ENCODE measurements at places on chromosomes 5 and 9. TPM values are rescaled to one million over a fixed set of nuclear protein-coding genes. Genes with fewer than 3 reads are reported as not detected.
A peak's percentile ranks its signal among the peaks of the same experiment; 100 is the strongest.

Gene FOXD4L3
- total RNA-seq: not detected

Gene MXD3
- 2.3 TPM for total RNA-seq

Gene NUTM2G
- total RNA-seq: not detected

Gene BAAT
- 0.14 TPM for total RNA-seq

Gene FANCG
- total RNA-seq: 7.6 TPM

Gene ADAMTS2
- total RNA-seq: 36.5 TPM

Gene NPR2
- 10.1 TPM for total RNA-seq

Gene TRPM3
- 2.7 TPM for total RNA-seq

GRCh38 chr5:10081584-10081983 is 168.1 kb downstream of the ATPSCKMT start:
- no peak overlapping the region for H3K27ac ChIP-seq
- H3K36me3 ChIP-seq: no peaks in the 10 kb centered on the region
- DNase-seq: no peak
- H3K4me1 ChIP-seq: peaks cover 3% of the 10 kb centered on the region
- H3K27me3 ChIP-seq: no peaks in the 10 kb centered on the region

DNA sequence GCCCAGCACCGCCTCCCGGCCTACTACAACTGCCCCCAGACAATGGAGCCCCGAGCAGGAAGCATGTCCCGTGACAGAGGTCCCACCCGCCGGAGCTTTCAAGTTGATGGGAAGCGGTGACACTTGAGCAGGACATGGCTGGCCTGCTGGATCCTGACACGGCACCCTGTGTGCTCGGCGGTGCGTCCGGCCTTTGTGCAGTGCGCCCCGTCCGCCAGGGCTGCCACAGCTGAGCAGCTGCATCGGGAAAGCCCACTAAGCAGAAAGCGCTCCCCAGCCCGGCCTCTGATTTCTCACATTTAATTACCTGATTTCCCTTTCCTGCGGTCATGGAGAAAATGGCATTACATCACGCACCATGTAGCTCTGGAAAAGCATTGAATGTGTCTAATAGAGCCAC is 611.9 kb downstream of the IRX1 start:
- H3K27ac ChIP-seq: no peak overlapping the region
- H3K27me3 ChIP-seq: no peaks in the 10 kb centered on the region
- H3K36me3 ChIP-seq: no peaks in the 10 kb centered on the region
- no peak for DNase-seq
- H3K4me1 ChIP-seq: no peaks in the 10 kb centered on the region
- H3K4me3 ChIP-seq: no peak overlapping the region

GRCh38 chr5:15763754-15764153 is 263.8 kb downstream of the FBXL7 start:
- no peaks in the 10 kb centered on the region for H3K4me1 ChIP-seq
- DNase-seq: no peak
- no peaks in the 10 kb centered on the region for H3K27me3 ChIP-seq
- no peak overlapping the region for H3K27ac ChIP-seq
- H3K4me3 ChIP-seq: no peak overlapping the region

DNA sequence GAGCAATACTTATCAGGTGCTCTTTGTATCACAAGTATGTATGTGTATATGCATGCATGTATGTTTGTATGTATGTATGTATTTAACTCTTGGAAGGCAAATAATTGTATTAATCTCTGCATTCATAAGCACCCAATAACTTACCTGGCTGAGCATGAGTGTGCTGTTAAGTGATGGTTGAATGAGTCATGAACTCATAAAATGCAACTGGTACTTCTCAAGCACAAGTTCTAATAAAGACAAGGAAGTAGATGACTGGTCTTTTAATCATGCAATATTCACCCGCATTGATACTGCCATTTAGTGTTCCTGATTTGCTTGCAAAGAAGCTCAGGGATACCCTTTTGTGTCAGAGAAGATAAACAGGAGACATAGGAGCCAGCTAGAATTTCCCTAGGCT is 204.9 kb upstream of the TRPM3 start:
- H3K4me3 ChIP-seq: no peak overlapping the region
- no peak overlapping the region for H3K27ac ChIP-seq
- H3K27me3 ChIP-seq: no peaks in the 10 kb centered on the region
- H3K4me1 ChIP-seq: no peaks in the 10 kb centered on the region
- no peaks in the 10 kb centered on the region for H3K36me3 ChIP-seq

- no peak overlapping the region for H3K4me3 ChIP-seq
- no peaks in the 10 kb centered on the region for H3K36me3 ChIP-seq
- H3K27me3 ChIP-seq: no peaks in the 10 kb centered on the region
- no peaks in the 10 kb centered on the region for H3K4me1 ChIP-seq
Observed at GRCh38 chr9:93890436-93890935, 64.7 kb downstream of the BARX1 start.

DNA sequence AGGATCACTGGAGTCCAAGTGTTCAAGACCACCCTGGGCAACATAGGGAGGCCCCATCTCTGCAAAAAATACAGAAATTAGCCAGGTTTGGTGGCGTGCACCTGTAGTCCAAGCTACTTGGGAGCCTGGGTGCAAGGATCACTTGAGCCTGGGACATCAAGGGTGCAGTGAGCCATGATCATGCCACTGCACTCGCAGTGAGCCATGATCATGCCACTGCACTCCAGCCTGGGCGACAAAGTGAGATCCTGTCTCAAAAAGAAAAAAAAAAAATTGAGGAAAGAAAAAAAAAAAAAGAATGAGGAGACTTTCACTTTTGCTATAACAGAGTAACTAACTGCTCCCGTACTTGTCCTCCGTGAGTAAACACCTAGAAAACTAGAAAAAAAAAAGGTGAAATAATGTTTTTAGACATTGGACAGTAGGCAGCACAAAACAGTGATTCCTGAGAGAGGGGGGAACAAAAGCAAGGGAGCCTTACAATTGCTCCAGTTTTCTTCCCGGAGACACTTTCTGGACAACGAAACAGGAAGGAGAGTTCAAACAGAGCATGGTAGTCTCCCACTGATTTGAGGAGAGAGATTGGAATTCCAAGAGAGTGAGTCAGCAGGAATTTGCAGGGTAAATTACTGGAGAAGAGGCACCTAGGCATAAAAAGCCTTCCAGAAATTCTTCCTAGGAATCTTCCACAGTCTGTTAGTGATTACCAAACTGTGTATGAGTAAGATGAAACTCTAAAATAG is 6.9 kb upstream of the ZBTB5 start:
- H3K27ac ChIP-seq: peak overlapping the region; percentile 88
- H3K27me3 ChIP-seq: no peaks in the 10 kb centered on the region
- H3K4me3 ChIP-seq: no peak overlapping the region
- no peak for DNase-seq

DNA sequence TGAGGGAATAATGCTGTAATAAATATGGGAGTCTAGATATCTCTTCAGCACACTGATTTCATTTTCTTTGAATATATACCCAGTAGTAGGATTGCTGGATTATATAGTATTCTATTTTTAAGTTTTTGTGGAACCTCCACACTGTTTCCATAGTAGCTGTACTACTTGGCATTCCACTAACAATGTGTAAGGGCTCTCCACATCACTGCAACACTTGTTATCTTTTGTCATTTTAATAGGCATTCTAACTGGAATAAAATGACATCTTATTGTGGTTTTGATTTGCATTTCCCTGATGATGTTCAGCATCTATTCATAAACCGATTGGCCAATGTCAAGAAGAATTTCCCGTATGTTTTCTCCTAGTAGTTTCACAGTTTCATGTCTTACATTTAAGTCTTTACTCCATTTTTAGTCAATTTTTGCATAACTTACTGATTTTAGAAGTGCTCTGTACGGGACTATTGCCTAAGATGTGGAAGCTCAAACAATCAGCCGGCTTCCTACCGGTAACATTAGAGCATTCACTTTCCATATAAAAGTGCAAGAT is 1078.8 kb downstream of the TAF11L14 start:
- no peaks in the 10 kb centered on the region for H3K36me3 ChIP-seq
- no peaks in the 10 kb centered on the region for H3K27me3 ChIP-seq
- no peaks in the 10 kb centered on the region for H3K4me1 ChIP-seq
- DNase-seq: no peak

DNA sequence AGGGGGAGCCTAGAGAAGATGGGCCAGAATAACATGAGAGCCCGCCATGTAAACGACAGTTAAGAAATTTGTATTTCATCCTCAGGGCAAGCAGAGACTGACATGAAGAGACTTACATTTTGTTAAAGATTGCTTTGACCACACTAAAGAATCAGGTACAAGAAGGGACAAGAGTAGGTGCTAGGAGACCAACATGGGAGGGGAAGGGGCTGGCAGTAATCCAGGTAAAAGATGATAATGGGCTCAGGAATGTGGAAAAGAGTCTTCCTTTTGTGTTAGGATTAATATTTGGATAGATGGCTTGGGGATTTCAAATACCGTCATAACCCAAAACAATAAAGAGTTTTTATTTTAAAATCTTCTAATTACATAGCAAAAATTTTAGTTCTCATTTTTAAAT is 137.3 kb downstream of the ZNF462 start:
- no peak overlapping the region for H3K27ac ChIP-seq
- no peak for DNase-seq
- no peaks in the 10 kb centered on the region for H3K36me3 ChIP-seq
- no peak overlapping the region for H3K4me3 ChIP-seq
- H3K4me1 ChIP-seq: no peaks in the 10 kb centered on the region

- H3K27ac ChIP-seq: no peak overlapping the region
- DNase-seq: no peak
- no peaks in the 10 kb centered on the region for H3K4me1 ChIP-seq
- no peak overlapping the region for H3K4me3 ChIP-seq
- no peaks in the 10 kb centered on the region for H3K36me3 ChIP-seq
Observed at GRCh38 chr9:111961575-111961974, 65.0 kb downstream of the UGCG start.

DNA sequence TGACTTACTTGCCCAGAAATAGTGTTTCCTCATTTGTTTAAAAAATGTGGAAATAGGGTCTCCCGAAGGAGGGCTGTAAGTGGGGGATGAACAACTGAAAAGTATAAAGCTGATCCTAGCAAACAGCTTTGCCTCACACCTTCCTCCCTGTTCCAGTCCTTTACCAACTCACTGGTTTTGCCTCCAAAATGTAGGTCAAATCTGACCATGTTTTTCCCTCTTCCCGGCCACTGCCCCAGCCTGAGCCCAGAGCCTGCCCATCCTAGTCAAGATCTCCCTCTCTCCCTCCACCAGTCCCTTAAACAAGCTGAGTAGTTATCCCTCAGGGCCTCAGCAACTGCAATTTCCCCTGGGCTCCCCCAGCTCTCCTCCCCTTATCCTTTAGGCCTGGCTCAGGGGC is 82.4 kb upstream of the FBXW11 start:
- no peak overlapping the region for H3K4me3 ChIP-seq
- no peak overlapping the region for H3K27ac ChIP-seq
- no peak for DNase-seq
- no peaks in the 10 kb centered on the region for H3K27me3 ChIP-seq

DNA sequence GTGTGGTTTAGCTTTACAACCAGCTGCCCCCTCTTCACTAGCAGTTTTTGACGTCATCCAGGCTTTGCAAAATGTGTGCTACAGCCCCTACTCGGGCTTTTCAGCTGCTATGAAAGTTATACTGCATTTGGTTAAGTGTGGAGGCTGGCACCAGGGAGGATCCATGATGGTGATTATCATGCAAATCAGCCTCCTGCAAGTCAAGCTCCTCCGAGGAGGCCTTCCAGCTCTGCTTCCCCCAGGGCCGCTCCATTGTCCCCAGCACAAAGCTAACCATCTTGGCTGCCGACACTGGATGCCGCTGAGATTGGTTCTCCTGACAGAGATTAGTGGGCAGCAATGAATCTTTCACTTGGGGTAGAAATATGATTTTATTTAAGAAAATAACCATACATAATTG is 159.6 kb downstream of the NR2F1-AS1 start:
- no peak overlapping the region for H3K4me3 ChIP-seq
- no peaks in the 10 kb centered on the region for H3K36me3 ChIP-seq
- no peak overlapping the region for H3K27ac ChIP-seq
- DNase-seq: no peak
- H3K27me3 ChIP-seq: no peaks in the 10 kb centered on the region

DNA sequence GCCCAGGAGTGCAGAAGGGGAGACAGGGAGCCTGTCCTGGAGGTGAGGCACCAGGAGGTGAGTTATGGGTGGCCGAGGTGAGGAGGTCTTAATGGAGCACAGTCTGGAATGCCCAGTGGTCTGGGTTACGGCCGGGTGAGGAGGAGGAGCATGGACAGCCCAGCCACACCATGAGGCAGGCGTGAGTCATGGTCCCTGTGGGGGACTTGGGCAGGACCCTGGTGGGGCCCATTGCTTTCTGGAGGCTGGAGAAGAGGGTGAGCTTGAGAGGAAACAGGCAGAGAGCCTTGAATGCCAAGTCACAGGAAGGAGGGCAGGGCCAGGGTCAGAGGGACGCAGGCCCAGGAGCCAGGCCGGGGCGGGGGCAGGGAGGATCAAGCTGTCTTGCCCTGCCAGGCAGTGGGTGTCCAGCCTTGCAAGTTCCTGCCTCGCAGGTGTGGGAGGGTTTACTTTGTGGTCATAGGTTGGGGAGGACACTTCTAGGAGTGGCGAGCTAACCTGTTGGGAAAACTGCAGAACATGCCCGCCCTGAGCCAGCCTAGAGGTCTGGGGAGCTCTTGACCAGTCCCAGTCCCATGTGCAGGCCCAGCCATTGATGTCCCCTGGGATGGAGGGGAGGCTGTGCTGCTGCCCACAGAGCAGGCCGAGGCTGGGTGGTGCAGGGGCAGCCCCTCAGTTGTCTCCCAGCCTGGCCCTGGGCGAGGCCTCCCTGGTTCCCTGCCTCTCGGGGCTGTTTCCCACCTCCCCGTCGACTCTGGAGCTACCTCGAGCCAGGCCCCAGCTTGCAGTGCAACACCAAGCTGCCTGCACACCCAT is 2.8 kb downstream of the CACNA1B start:
- peaks cover 5% of the 10 kb centered on the region for H3K4me1 ChIP-seq
- DNase-seq: no peak
- H3K4me3 ChIP-seq: no peak overlapping the region
- no peaks in the 10 kb centered on the region for H3K36me3 ChIP-seq

DNA sequence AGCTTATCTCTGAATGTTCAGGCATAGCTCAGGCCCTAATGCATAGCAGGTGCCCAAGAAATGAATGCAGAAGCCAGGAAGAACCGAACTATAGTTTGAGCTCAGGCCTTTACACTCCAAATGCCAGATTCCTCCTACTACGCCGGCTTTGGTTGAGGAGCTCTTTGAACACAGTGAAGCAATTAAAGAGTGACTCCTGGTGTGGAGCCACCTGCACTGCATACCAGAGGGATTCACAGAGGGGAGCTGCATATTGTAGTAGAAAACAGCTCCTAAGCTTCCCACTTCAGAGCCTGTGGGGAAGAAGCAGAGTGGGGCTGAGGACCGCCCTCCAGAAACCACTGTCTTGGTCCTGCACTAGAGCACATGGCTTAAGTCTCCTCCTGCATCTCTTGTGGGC is 14.5 kb upstream of the KCNMB1 start:
- no peaks in the 10 kb centered on the region for H3K4me1 ChIP-seq
- no peaks in the 10 kb centered on the region for H3K27me3 ChIP-seq
- DNase-seq: no peak
- H3K4me3 ChIP-seq: no peak overlapping the region

- DNase-seq: no peak
- H3K27ac ChIP-seq: no peak overlapping the region
- peaks cover 67% of the 10 kb centered on the region for H3K4me1 ChIP-seq
- no peaks in the 10 kb centered on the region for H3K36me3 ChIP-seq
Observed at GRCh38 chr5:78509145-78509865, 139.3 kb downstream of the LHFPL2 start.

All from adrenal gland (tissue), 19 donors.